ENCODE measurements at places on chromosomes 5 and 9.

- no peak overlapping the region for H3K27ac ChIP-seq
- H3K4me1 ChIP-seq = no peaks in the 10 kb centered on the region
- no peak overlapping the region for H3K4me3 ChIP-seq
- no peaks in the 10 kb centered on the region for H3K36me3 ChIP-seq
- DNase-seq = no peak
- H3K27me3 ChIP-seq = peaks cover 7% of the 10 kb centered on the region
These were observed 243.3 kb upstream of the ACTBL2 start for GRCh38 chr5:57725658-57726504.

GRCh38 chr5:114325541-114325940 is 36.3 kb upstream of the KCNN2 start:
- H3K4me1 ChIP-seq = no peaks in the 10 kb centered on the region
- no peak for DNase-seq
- H3K27me3 ChIP-seq = peaks cover 6% of the 10 kb centered on the region
- H3K27ac ChIP-seq = no peak overlapping the region
- no peak overlapping the region for H3K4me3 ChIP-seq

GRCh38 chr9:86891091-86891490 is 56.2 kb downstream of the GAS1 start:
- H3K36me3 ChIP-seq = no peaks in the 10 kb centered on the region
- no peak overlapping the region for H3K27ac ChIP-seq
- DNase-seq = no peak
- H3K27me3 ChIP-seq = peaks cover 6% of the 10 kb centered on the region

DNA sequence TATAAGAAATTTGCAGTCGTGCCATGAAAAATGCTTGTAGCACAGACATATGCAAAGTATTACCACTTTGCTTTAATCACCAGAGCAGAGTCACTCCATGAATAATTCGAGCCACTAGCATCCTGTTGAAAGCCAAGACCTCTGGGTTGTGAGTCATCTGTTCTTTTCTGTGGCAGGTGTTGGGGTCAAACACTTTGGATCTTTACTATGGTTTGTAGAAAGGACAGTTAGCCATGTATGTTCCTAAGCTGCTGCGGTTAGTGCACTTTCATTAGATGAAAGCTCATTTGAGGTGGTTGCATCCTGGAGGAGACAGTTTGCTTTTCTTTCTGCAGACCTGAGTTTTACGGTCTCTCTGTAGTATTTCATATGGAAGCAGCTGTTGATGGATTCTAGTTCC is 223.7 kb downstream of the DMRT2 start:
- DNase-seq = no peak
- no peaks in the 10 kb centered on the region for H3K36me3 ChIP-seq
- no peak overlapping the region for H3K4me3 ChIP-seq
- H3K27ac ChIP-seq = no peak overlapping the region
- no peaks in the 10 kb centered on the region for H3K4me1 ChIP-seq

DNA sequence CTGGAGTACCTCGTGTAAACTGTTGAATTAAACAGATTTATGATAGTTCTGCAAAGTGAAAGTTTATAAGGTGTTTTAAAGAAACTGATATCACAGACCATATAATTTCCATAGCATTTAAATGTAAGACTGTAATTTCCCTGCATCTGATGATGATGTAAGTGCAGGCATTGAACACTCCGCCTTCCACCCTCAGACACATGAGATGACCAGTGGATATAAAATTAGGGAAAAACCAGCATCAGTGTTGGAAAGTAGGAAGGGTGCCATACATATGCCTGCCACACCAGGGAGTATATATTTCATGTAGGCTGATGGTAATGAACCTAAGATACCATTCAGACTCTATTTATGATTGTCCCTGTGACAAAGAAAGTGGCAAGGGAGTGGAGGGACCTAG is 519.2 kb downstream of the ACTL7B start:
- no peak for DNase-seq
- no peaks in the 10 kb centered on the region for H3K27me3 ChIP-seq
- H3K4me3 ChIP-seq = no peak overlapping the region
- no peak overlapping the region for H3K27ac ChIP-seq
- H3K4me1 ChIP-seq = no peaks in the 10 kb centered on the region

- no peak overlapping the region for H3K4me3 ChIP-seq
- peaks cover 10% of the 10 kb centered on the region for H3K4me1 ChIP-seq
- no peaks in the 10 kb centered on the region for H3K36me3 ChIP-seq
- no peak for DNase-seq
- no peaks in the 10 kb centered on the region for H3K27me3 ChIP-seq
These were observed 170.2 kb upstream of the NR3C1 start for GRCh38 chr5:143573568-143574170.
